ENCODE measurements at places on chromosomes 2 and 18.

GRCh38 chr2:241901018-241901380 is 31.5 kb downstream of the RTP5 start:
- DNase-seq = no peak

DNA sequence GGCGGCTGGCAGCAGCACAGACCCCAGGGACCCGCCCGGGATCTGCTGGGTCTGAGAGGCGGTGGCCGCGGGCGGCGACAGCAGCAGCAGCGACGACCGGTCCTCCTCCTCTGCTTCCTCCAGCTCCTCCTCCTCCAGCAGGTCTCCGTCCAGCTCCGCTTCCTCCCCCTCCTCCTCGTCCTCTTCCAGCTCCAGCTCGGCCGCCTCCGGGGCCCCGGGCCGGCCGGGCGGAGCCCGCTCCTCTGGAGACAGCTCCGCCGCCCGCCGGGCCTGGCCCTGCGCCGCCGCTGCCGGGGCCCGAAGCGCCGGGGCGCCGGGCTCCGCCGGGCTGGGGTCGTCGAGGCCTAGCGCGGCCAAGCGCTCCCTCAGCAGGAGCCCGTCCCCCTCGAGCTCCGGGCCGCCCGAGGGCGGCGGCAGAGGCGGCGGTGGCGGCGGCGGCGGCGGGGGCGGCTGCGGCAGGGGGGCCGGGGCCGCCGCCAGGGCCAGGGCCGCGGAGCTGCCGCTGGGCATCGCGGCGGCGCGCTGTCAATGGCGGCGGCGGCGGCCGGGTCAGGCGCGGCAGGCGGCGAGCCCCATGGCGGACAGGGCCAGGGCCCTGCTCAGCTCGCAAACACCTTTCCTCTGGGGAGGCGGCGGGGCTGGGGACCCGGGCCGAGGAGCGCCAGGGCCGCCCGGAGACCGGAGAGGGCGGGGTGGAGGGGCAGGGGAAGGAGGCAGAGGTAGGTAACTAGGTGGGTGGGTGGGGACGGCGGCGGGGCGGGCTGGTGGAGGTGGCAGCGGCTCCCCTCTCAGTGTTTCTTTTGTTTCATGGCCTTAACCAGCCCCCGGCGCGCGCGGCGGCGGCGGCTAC is 445 bp downstream of the MEX3C start:
- peak; percentile 75 for DNase-seq

DNA sequence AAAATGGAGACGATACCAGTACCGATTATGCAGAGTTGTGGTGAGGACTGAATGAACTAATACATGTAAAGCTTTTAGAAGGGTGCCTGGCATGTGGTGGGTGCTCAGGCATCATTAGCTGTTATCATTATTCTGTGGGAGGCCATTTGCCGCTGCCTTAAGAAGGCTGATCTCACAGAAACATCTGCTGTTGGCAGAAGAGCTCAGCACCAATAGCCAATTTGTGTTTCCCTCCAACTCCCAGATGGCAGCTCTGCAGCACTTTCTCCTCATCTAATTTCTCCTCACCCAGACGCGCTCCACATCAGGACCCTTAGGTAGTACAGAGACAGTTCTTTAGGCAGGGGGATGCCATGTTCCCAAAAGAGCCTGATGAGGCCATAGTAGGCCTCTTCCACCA is 15.8 kb upstream of the CYP1B1 start:
- DNase-seq = no peak

DNA sequence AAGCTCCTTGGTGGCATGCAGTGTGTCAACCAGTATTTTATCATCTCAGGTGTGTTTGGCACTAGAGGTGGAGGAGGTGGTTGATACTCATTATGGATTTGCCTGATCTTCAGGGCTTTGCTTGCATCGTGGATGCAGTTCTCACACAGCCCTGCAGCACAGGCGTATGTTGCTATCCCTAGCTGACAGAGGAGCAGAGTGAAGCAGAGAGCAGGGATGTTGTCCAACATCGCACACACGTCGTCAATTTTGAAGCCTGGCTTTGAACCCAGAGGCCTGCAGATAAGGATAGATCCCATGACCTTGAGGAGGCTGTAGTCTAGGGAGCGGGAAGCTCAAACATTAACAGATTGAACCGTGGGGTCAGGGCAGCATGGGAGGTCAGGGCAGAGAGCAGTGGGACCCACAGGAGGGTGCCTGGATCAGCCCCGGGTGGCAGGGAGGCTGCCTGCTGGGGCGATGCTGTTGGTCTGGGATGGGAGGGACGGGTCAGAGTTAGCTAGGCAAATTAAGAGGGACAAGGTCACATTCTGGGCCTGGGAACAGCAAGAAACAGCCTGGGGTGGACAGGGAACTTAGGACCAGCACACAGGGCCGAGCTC is 4.2 kb downstream of the RNF144A start:
- no peak for DNase-seq

- DNase-seq = no peak
Observed at GRCh38 chr18:2935438-2936192, 77.3 kb downstream of the LPIN2 start.

DNA sequence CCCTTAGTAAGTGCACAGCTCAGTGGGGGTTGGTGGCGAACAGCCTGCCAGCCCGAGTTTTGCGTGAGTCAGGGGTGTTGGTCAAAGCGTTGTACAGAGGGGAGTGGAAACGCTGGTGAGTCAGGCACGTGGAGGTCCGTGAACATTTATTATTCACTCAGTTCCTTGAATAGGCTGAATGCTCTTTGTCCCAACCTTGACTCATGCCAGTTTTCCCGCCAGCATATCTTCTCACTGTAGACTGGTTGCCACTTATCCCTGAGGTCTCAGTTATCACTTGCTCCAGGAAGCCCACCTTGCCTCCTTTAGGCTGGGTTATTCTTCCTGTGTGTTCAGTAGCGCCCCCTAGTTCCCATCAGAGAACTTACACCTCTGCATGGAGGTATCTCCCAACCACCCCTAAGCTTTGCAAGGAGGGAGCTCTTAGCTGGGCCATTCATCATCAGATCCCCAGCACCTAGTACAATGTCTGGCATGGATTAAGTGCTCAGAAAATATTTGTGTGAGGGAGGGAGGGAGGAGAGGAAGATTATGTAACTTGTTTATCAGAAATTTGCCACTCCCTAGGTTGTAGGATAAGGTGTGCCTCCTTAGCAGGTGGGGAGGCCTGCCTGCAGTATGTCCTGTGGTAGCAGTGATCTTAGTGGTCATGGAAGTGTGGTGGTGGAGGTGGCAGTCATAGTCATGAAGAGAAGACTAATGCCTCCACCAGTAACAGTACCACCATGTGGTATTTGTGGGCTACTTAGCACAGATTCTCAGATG is 72.1 kb downstream of the CABLES1 start:
- DNase-seq = no peak

DNA sequence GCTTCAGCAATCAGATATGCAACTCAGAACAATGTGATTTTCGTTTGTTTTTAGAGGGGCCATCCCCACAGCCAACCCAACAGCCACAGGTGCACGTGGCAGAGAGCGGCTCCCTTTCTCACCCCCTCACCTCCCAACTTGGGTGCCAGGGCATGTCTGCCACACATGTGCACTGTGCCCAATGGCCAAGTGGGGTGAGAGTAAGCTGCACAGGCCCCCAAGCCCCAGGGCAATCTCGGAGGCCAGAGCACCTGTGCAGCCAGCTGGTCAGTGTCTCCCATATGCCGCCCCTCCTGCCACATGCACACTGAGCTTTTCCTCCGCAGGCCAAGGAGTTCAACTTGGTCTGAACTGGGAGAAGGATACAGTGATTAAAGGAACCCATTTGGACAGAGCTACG is 1130.2 kb downstream of the DSC3 start:
- no peak for DNase-seq

GRCh38 chr2:2149379-2149778 is 181.7 kb downstream of the MYT1L start:
- DNase-seq = no peak

DNA sequence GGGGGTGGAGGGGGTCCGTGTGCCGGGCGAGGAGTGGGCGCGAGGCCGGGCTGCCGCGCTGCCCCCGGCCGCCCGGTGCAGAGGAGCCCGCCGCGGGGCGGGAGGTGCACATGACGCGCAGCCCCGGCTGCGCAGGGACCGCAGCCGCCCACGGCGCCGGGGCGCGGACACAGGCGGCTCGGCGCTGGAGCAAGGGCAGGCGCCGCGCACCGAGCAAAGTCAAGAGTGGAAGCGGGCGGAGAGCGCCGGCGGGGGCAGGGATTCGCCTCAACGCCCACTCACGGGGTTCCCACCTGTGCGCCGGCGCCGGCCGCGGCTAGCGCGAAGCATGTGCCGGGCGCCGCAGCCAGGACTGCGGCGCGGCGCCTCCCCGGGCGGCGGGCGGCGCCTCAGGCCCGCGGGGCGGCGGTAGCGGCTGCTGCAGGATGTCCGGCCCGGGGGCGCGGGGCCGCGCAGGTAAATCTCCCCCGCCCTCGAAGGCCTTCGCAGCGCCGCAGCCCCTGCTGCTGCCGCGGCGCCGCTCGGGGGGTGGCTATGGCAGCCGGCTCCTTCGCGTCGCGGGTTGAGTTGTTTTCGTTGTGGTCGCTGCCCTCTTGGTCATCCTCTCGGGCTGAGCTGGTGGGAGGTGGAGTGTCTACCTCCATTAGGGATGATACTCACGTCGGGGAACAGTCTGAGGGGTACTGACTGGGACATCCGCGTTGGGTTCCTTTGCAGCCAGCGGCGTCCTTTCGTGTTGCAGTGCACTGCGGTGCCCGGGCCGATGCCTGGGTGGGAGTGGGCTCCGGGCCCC is 216.3 kb upstream of the DTNA start:
- peak; percentile 64 for DNase-seq

DNA sequence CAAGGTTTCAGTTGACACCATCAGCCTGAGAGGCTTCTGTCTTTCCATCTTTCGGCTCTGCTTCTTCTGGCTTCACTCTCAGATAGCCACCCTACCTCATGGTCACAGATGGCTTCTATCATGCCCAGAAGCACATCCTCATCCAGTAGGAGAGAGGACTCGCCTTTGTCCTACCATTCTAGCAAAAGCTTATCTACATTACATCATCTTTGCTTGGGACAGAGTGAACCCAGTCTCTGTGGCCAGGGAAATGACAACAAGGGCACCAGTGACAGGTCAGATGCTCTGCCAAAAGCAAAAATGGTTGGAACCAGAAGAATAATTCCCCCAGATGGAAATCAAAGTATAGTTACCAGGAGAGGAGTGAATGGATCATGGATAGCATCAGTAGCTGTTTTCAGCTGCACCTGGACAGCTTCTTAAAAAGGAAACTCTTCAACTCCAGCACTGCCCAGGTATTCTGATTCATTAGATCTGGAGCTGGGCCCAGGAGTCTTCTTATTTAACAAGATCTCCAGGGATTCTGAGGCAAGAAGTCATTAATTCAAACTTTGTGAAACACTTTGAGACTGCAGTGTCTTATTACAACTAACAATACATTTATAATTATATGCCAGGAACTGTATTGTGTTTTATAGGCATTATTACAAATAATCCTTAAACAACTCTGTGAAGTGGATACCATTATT is 257.7 kb upstream of the UBE2E3 start:
- no peak for DNase-seq

- DNase-seq = no peak
Observed at GRCh38 chr2:201149064-201149820, 33.3 kb downstream of the CFLAR start.

DNA sequence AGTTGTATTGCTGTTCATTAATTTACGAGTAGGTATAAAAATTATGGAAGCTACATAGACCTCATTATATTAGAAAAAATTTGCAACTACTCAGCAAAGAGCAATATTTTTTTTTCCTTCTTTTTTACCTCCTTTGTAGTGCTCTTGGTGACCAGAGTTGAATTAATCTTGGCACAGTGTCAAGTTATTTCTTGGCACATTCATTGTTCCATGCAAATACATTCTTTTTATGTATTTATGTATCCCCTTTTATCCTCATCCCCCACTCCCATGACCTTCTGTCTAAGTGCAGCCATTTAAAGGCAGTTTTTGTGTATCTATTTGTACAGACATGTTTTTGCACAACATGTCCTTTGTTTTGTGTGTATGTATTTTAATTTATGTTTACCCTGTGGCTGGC is 224.5 kb downstream of the CCDC102B start:
- no peak for DNase-seq

GRCh38 chr2:232707076-232707475 is 9.9 kb downstream of the GIGYF2 start:
- no peak for DNase-seq

DNA sequence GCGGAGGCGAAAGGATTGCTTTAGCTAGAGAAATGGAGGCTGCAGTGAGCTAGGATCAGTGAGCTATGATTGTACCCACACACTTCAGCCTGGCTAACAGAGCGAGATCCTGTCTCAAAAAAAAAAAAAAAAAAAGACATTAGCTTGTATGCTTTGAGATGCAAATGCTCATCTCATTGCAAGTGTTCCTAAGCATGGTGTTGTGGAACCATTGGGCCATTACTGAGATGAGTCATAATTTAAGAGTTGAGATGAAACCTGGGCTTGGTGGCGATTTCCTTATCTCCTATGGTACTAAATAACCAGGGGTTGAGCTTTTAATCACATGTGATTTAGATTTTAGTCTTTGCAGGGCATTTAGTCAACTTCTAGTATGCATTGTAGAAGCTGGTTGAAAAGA is 2.2 kb downstream of the PLEKHA3 start:
- DNase-seq = no peak

DNA sequence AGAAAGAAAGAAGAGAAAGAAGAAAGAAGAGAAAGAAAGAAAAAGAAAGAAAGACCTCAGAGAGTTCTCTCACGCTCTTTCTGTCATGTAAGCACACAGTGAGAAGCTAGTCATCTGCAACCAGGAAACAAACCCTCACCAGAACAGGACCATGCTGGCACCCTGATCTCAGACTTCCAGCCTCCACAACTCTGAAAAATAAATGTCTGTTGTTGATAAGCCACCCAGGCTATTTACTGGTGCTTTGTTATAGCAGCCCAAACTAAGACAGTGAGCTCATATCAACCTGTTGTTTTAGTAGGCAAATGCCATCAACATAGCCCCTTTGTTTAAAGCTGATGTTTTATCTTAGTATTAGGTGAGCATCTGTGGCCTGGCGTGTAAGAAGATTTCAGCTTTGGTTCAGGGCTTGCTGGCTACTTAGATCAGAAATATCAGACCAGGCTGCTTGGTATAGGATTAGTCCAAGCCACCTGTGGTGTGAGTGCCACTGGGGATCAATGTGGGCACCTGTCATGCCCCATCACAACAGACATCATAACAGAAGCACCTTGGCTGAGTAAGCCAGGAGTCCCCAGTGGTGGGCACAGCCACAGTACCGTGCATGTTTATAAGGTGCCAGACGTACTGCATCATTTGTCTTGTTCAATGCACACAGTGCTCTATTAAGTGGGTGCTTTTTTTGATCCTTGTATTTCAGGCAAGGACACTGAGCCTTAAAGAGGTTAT is 94.4 kb downstream of the LBH start:
- no peak for DNase-seq
